ENCODE measurements at places on chromosomes 4 and X.
A peak's percentile ranks its signal among the peaks of the same experiment; 100 is the strongest.

DNA sequence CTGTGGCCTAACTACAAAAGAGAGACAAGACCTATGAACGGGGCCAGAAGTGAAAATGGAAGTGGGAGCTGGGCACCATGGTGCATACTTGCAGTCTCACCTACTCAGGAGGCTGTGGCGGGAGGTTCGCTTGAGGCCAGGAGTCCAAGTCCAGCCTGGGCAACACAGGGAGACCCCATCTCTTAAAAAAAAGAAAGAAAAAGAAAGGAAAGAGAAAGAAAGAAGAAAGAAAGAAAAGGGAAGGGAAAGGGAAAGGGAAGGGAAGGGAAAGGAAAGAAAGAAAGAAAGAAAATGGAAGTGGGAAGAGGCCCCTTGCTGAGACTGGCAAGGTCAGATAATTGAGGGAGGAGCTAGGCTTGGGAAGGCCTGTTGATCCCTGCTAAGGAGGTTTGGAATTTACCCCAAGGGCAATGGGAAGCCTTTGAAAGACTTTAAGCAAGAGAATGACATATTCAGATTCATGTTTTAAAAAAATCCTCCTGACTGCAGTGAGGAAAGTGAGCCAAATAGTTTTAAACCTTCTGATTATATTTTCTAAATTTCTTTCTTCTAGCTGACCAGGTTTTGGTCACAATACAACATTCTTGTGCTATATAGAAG, 17.7 kb upstream of the HERC5 start:
- DNase-seq, result no peak

DNA sequence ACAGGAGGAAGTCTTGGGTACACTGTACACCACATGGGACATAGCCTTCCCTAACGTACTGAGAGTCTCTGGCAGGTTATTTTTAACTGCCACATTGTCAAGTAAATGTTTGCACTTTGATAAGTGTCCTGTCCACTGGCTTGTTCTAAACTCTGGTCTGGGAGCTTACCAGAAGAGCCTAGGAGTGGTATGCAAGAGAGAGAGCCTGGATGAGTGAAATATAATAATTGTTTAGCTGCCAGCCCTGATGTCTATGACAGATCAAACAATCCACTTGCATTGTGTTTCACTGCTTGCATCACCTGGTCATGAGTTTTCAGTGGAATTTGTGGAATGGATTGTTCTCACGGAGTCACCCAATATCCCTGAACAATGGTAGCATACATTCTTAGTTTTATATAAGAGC, 91.6 kb downstream of the SHROOM3 start:
- DNase-seq, result no peak

GRCh38 chrX:155983326-155983725, 14.2 kb upstream of the IL9R start:
- no peak for DNase-seq

GRCh38 chr4:89823416-89823815, 13.5 kb downstream of the SNCA start:
- no peak for DNase-seq

- no peak for DNase-seq
Measured at GRCh38 chr4:38050560-38051350, 90.6 kb downstream of the PTTG2 start.

- DNase-seq, result no peak
Measured at GRCh38 chr4:93761286-93761685, 67.3 kb upstream of the ATOH1 start.

GRCh38 chr4:74056858-74057562, 18.5 kb upstream of the CXCL3 start:
- no peak for DNase-seq

- DNase-seq, result no peak
Measured at GRCh38 chr4:153794006-153794405, 5.1 kb upstream of the SFRP2 start.

DNA sequence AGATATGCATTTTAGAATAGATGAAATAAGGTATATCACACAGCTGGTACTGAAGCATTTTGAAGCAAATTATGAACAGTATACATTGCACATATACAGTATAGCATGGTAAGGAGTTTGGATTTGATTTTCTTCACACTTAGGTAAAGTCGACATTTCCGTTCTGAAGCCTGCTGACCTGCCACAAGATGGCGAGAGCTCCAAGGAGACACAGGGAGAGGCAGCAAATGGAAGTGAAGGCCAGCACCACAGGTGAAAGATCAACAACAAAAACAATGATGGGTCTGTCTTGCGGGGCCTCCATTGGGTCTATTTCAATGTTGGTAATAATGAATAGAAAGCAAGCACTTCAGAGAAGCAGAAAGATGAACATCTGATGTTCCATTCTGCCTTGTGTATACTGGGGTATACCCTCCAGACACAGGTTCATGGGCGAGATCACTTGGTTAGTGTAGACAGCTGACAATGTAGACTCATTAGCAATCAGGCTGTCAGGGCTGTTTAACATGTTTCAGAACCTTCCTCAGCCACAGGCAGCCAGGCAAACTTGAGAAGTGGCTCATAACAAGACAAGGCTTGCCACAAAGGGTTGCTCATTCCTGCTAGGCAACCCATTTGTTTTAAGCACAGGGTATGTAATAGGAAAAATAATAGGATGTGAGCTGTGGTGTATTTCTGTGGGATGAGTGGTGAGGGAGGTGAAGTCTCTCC, 21.4 kb upstream of the NOX1 start:
- no peak for DNase-seq

DNA sequence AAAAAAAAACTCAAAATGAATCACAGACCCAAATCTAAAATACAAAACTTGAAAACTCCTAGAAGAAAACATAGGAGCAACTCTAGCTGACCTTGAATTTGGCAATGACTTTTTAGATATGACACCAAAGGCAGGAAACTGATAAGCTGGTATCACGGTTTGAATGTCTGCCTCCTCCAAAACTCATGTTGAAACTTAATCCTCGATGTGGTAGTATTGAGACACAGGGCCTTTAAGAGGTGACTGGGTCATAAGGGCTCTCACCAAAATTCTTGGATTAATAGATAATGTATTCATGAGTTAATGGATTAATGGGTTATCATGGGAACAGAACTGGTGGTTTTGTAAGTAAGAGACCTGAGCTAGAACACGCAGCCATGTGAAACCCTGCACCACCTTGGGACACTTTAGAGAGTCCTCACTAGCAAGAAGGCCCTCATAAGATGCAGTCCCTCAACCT, 40.5 kb downstream of the FRYL start:
- no peak for DNase-seq

GRCh38 chrX:131812847-131813825, 210.0 kb upstream of the STK26 start:
- DNase-seq, result peak; percentile 86

DNA sequence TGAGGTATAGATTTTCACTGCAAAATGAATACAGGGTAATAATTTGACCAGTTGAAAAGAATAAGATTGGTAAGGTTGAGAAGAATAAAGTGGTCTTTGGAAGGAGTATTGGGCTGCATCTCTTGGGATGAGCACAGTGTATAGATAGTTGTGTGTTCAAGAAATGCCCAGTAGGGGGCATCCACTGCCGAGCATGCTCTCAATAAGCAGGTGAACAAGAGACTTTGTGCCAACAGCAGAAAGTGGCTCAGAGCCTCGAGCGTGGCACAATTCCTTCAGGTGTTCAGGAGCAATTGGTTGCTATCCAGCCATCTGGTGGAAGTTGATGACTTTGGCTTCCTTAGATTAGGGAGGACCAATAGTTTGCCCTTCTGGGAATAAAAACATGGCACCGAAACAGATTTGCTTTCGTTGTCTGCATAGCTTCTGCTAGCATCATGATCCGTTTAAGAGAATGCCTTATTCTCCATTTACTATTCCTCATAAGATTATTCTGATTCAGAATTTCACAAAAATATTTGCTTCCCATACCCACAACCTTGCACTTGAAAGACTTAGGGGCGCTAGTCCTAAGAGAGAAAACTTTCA, 258.1 kb upstream of the NEIL3 start:
- DNase-seq, result no peak

- no peak for DNase-seq
Measured at GRCh38 chrX:11996810-11997209, 141.5 kb upstream of the FRMPD4 start.

GRCh38 chr4:3331511-3332394, 38.9 kb downstream of the RGS12 start:
- DNase-seq, result no peak

DNA sequence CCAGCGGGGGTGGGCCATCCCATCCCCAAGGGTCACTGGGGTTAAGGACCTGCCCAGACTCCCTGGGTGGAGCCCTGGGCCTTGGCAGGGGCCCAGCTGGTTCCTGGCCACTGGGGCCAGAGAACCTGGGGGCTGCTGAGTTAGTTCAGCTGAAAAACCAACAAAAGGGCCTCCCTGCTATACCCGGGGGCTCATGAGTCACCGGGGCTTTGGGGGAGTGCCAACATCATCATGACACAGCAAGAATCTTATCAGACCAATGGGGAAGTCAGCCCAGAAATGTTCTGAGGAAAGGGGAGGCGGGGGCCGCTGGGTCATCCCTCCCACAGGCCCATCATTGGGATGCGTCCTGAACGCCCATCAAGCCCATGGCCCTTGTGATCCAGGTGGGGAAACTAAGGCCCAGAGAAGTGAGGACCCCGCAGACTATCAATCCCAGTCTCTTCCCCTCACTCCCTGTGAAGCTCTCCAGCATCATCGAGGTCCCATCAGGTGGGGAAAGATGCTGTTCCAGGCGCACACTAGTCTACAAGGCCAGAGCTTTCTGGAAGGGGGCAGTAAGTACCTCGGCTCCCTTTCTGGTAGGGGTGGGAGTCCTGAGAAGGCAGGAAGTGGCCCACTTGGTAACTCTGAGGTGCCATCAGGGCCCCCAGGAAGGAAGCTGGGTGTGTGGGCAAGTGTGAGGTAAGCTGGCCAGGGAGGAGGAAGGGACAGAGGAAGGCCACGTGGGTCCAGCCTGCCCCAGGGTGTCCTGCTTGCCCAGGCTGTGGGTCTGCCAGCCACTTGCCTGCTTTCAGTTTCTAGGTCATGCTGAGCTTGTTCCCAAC, 4.5 kb downstream of the G6PD start:
- no peak for DNase-seq

DNA sequence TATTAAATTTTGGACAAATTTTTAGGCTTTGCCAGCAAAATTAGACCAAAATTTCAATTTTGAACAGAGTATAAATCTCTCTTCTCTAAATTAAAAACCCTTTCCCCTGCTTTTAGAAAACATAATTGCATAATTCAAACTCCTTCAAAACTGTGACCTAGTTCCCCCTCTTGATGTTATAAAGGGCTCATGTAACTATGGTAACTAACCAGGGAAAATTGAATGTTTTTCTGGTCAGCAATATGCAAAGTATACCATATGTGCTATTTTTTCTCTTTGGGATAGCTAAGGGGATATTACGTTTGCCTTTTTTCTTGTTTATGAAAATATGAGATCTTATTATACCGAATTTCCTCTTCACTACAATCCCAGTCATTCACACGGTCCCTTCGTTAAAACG, 5.1 kb upstream of the ING2 start:
- no peak for DNase-seq

DNA sequence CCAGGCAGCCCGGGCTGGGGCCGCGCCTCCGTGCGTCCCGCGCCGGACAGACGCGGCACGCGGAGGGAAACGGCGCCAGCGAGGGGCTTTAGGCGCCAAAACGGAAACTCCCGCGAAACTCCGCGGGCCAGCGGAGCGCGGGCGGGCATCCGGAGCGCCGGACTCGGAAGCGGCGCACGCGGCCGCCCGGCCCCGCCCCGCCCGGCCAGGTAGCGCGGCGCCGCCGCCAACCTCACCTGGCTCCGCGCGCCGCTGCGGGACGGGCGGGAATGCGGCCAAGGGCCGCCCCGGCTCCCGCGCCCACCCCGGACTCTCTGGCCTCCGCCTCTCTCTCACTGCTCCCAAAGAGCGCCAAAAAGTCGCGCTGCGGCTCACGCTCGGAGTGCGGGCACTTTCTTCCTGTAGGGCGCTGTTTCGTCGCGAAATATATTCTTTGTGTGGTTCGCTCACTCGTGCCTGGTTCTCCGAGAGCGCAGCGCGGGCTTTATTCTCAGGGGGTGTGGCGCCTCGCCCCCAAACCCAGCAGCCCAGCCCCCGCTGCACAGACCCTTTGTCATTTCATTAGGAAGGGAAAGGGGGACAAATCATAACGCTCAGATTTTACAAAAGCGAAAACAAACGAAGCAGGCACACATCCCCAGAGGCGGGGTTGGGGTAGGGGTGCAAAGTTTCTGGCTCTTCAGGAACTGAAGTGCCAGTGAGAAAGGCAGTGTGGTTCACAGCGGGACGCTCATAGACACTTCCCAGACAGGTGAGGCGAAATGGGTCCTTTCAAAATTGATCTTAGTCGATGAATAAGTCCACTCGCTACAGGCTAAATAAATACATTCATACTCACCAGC, 961 bp upstream of the MBNL3 start:
- DNase-seq, result peak; percentile 62

GRCh38 chrX:17743913-17744312, 6.6 kb downstream of the SCML1 start:
- no peak for DNase-seq

GRCh38 chr4:185941461-185941860, 127.5 kb upstream of the TLR3 start:
- DNase-seq, result no peak

All from suprapubic skin (tissue), 4 donors.